Globus pallidus (tissue), 1 donor: ENCODE measurements at places on chromosomes 3 and 15.

DNA sequence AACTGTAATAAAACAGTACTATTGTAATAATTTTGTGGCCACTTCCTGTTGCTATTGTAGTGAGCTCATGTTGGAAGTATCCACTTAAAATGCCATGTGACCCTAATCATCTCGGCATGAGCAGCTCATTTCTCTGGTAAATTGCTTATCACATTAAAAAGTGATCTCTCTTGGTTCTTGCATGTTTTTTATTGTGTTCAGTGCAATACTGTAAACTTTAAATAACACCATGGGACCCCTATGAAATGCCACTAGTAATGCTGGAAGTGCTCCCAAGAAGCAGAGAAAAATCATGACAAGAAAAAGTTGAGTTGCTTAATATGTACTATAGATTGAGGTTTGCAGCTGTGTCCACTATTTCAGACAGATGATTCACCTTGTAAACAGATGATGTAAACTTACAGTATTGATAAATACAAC, 45.6 kb downstream of the NMD3 start:
- DNase-seq = no peak

DNA sequence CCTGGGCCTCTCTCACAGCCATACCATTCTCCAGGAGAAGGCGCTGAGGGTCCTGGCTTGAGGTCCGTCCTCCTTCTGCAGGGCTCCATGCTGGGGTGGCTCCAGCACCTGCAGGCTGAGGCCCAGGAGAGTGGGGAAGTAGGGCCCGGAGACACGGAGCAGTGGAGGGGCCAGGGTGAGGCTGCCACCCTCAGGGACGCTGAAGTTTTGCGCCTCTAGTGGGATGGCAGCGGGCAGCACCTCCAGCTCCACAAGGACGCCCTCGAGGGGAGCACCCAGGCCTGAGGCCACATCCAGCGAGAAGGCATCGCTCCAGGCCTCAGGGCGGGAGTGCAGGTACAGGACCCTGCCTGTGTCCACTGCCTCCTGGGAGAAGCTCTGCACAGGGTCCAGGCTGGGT, 27.5 kb downstream of the CSPG4 start:
- DNase-seq = no peak

GRCh38 chr3:45906681-45907407, 20.5 kb downstream of the CCR9 start:
- no peak for DNase-seq

DNA sequence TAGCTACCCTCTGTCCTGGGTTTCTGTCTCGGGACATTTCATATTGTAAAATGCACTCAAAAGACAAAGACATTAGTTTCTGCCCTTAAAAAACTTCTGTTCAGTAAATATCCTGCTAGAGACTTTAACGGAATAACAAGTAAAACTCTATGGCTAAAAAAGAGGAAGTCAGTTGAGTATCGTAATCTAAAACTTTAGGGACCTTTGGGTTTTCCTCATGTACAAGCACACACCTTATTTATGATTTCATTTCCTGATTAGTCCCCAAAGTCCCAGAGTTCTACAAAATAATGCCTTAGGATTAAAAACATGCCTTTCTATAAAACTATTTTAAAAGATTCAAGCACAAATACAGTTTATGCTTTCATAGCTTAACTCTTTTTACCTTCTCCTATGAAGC, 585.9 kb downstream of the UNC13C start:
- no peak for DNase-seq

DNA sequence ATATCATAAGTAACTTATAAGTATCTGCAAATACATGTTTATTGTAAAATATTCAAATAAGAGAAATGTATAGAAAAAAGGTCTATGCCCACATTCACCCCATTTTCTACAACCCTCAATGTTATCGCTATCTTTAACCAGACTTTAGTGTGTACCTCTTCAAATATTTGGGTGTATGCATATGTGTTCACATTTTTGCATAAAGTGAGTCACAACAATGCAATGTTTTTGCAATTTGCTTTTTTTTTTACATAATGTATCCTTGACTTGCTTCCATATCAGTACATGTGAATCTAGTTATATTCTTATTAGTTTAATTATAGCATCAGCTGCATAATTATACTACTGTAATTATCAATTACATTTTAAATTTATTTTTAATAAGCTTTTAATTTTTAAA, 117.3 kb upstream of the LYSMD4 start:
- no peak for DNase-seq

- DNase-seq = no peak
Measured at GRCh38 chr3:77467702-77468625, 428.1 kb downstream of the ROBO2 start.

DNA sequence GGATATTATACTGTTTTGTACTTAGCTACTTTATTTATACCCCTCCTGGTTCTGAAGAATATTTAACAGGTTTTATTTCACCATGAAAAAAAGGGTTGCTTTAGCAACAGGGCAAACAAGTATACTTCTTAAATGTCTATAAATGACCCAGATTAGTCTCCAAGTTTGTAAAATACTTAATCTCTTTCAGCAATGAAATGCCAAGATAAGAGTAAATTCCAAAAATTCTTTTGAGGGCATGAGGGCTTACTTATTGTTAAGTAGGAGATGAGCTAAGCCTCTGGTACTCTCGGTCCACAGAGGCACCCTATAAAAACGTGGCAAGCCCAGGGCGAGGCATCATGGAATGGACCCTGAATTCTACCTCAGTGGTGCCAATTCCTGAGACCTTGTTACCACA, 264.8 kb upstream of the NSMCE3 start:
- DNase-seq = no peak

DNA sequence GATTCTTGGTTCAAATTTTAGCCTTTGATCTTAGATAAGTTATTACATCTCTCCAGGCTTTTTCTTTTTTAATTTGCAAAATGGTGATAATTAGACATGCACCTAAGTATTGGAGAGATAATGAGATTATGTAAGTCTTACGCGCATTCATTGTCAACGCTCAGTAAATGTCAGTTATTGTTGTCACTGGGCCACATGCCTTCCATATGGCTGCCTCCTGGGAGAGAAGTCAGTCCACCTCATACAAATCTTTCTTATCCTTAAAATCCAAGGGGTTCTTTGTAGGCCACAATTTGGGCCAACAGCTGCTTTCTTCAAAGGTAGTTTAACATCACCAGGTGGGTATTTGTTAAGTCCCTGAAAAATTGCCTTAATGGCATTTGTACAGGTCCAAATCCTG, 25.5 kb upstream of the PTPRG start:
- no peak for DNase-seq

DNA sequence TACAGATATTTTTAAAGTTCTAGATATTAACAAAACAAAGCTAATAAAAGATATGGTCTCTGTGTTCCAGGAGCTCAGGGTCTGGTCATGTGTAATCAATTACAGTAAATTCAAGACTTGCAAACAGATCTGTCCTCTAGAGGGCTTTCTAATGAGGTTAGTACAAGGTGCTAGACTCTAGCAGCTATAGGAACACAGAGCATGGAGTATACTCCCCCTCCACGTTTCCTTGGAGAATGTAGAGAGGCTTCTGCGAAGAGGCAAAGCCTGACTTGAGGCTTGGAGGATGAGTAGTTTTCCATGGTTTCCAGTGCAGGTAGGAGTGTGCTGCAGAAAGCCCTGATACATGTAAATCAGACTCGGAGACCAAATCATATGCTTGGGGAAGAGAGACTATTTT, 32.7 kb upstream of the DLG1 start:
- no peak for DNase-seq

- DNase-seq = no peak
Measured at GRCh38 chr15:89167267-89168176, 53.9 kb downstream of the RLBP1 start.

DNA sequence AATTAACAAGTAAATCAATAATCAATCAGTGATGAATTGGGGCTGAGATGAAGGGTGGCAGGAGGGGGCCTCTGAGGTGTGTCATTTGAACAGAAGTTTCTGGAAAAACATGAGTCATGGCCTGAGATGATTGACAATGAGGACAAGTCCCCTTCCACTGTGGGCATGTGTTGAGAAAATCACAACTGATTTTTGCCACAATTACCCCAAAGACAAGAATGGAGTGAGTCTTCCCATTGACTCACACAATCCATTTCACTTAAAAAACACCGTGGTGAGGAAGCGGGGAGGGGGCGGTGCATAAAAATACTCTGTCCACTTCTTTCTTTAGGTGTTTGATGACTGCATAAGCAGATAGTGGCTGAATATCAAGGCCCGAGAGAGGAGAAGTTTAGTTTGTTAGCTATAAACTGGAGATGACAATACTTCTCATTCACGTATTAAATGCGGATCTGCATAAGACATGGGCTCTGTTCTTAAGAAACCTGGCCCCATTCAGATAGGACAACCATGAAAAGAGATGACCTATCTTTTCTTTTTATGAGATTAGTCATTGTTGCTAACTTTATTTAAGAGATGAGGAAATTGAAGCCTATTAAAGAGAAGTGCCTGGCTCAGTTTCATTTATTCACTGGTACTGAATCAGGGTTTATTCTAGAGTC, 34.7 kb downstream of the SHC4 start:
- DNase-seq = no peak

DNA sequence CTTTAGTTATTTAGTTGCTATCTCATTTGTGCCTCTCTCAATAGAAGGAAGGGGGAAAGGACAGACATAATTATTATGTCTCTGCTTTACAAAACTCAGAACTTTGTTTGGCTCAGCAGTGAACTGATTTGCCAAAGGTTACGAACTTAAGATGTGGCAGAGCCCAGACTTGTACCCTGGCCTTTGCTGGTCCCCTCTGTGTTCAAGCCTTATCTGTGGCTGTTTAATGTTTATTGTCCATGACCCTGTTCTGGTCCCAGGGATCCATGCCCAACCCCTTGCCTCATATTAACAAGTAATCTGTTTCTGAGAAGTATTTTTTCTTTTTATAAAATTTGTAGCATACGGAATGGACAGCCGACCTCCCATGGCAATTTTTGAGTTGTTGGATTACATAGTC, 10.7 kb downstream of the SNAPC5 start:
- no peak for DNase-seq

- no peak for DNase-seq
Measured at GRCh38 chr15:88908697-88909621, 4.2 kb downstream of the MFGE8 start.

DNA sequence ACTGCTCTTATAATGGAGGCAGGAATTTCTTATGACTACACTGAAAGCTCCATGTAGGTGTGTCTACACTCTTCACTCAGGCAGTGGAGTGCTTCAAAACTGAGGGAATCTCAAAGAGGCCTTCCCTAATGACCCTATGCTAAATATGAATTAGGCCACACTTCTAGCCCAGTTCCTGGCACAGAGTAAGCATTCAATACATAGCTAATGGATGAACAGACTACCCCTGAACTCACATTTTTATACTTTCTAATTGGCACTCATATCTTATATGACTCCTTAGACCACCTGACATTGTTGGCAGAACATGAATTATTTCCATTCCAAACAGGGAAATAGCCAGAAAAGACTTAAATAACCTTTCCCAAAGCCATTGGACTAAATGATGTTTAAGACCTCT, 3.4 kb downstream of the RARRES1 start:
- DNase-seq = no peak

- no peak for DNase-seq
Measured at GRCh38 chr3:194130807-194131589, 5.0 kb upstream of the HES1 start.

DNA sequence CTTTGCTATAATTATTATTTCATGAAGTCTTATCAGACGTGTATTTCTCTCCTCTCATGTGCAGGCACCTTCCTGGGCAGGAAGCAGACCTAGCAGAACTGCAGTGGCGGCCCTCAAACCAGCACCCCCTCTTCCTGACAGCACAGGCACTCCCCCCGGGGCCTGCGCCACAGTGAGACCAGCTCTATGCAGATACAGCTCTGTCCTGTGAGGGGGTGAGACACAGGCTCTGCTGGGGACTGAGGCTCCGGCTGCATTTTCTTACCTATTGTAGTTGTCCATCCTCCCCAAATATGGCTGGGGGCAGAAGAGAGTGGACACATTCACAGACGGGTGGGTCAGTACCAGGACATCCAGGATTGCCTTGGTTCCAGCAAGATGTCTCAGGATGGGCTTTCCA, 5.0 kb downstream of the CISH start:
- no peak for DNase-seq

GRCh38 chr3:69948246-69948862, 51.2 kb upstream of the SAMMSON start:
- DNase-seq = peak; percentile 81

DNA sequence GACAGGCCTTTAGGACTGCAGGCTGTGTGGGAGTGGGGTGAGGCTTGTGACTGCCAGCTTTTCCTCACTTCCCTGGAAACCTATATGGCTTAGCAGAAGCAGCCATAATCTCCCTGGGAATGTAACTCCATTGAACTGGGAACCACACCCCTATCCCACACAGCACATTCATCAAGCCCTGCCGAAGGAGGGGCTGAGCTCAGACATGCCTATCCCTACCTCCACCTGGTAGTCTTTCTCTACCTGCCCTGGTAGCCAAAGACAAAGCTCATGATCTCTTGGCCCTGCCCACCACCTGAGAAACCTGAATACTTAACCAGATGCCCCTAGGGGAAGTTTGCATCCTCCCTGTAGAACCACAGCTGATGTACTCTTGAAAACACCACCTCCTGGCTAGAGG, 219.8 kb downstream of the UNC13C start:
- DNase-seq = no peak

DNA sequence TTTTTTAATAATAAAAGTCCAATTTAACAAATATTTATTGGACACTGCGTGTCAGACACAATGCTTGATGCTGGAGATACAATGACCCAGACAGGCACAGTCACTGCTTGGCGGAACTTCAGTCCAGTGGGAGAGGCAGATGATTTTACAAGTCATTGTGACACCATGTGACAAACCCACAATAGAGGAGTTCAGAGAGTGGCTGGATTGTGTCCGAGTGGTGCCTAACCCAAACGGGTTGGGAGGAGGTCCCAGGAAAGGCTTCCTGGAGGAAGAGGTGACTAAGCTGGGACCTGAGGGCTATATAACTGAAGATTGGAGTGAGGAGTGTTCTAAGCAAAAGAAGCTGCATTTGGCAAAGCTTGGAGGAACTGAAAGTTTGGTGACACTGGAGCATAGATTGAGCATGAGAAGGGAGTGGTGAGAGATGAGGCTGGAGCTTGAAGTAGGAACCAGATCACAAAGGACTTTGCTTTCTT, 41.4 kb downstream of the CRTC3 start:
- peak; percentile 94 for DNase-seq

- DNase-seq = no peak
Measured at GRCh38 chr3:128271536-128272332, 118.5 kb downstream of the EEFSEC start.
